Activated naive CD4-positive, alpha-beta T cell treated with anti-CD3 and anti-CD28 coated beads, Interleukin-2, amount 10 ng/mL, durations not matched to agents 7 days and 5 days (primary cell): ENCODE measurements at places on chromosomes 3 and 15.

- no peak for DNase-seq
- no peak overlapping the region for H3K4me3 ChIP-seq
- no peaks in the 10 kb centered on the region for H3K36me3 ChIP-seq
- H3K27me3 ChIP-seq: peaks cover 9% of the 10 kb centered on the region
- peaks cover under 1% of the 10 kb centered on the region for H3K4me1 ChIP-seq
Observed at GRCh38 chr15:55823699-55824340, 80.9 kb upstream of the PRTG start.

- H3K27me3 ChIP-seq: peaks cover 65% of the 10 kb centered on the region
- H3K36me3 ChIP-seq: no peaks in the 10 kb centered on the region
- H3K4me3 ChIP-seq: no peak overlapping the region
Observed at GRCh38 chr3:127454968-127455367, 135.6 kb downstream of the TPRA1 start.

DNA sequence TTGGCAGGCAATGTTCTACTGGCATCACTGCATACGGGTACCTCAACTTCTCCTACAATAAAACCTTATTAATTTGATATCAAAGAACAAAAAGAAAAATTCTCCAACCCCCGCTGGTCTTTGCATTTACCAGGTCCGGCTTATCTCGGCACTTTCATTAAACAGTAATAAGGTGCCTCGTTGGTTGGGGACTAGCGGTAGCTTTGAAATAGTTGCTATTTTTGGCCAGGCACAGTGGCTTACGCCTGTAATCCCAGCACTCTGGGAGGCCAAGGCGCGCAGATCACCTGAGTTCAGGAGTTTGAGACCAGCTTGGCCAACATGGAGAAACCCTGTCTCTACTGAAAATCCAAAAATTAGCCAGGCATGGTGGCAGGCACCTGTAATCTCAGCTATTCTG lies 32.0 kb upstream of the CGNL1 start:
- no peak overlapping the region for H3K27ac ChIP-seq
- H3K4me1 ChIP-seq: no peaks in the 10 kb centered on the region
- H3K36me3 ChIP-seq: no peaks in the 10 kb centered on the region

GRCh38 chr3:129173725-129174124 lies 10.0 kb downstream of the CNBP start:
- peaks cover 57% of the 10 kb centered on the region for H3K36me3 ChIP-seq
- peak overlapping the region; percentile 58 for H3K27ac ChIP-seq
- H3K27me3 ChIP-seq: no peaks in the 10 kb centered on the region
- no peak overlapping the region for H3K4me3 ChIP-seq
- no peak for DNase-seq

DNA sequence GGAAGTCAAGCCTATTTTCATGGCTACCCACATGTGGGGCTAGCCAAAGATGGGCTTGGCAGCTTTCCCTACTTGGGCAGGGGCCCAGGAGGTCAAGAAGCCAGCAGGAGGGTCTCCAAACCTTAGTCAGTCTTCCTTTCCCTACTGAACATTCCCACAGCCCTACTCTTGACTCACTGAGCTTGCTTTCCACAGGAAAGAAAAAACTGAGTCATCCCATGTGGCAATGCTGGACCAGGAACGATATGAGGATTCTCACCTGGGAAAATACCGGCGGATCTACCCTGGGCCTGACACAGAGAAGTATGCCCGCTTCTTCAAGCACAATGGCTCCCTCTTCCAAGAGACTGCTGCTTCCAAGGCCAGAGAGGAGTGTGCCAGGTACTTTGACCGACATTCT lies 3.7 kb upstream of the NGRN start:
- H3K4me1 ChIP-seq: peaks cover 24% of the 10 kb centered on the region
- DNase-seq: no peak
- H3K4me3 ChIP-seq: no peak overlapping the region
- no peaks in the 10 kb centered on the region for H3K27me3 ChIP-seq
- no peak overlapping the region for H3K27ac ChIP-seq

DNA sequence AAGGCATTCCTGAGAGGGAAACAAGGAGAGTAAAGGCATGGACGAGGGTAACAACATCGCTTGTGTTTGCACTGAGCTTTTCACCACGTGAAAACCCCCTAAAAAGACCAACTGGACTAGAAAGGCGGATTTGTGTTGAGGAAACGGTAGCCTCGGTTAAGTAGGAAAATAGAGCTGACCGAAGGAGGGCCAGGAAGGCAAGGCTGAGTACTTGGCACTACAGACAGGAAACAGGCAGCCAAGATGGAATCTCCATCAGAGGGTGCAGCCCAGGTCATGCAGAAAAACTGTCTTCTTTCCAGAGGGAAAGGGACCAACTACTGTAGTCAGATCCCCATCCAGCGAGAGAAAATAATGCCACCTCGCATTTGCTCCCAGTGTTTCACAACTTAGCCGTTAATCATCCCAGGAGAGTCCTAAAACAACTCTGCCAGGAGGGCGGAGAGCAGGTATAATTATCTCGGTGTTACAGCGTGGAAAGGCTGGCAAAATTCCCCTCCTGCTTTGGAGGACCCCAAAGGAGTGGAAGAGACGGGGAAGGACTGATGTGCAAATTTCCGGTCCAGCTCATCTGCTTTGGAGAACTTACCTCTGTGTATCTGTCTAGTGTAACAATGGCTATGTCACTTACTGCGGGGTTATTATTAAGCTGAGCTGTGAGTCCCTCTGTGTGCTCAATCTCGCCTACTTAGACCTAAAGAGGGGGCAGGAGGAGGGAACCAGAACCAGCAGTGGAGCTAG lies 77.2 kb downstream of the MYO1E start:
- H3K27ac ChIP-seq: no peak overlapping the region
- no peak overlapping the region for H3K4me3 ChIP-seq
- DNase-seq: no peak
- peaks cover 29% of the 10 kb centered on the region for H3K27me3 ChIP-seq
- peaks cover 36% of the 10 kb centered on the region for H3K4me1 ChIP-seq

DNA sequence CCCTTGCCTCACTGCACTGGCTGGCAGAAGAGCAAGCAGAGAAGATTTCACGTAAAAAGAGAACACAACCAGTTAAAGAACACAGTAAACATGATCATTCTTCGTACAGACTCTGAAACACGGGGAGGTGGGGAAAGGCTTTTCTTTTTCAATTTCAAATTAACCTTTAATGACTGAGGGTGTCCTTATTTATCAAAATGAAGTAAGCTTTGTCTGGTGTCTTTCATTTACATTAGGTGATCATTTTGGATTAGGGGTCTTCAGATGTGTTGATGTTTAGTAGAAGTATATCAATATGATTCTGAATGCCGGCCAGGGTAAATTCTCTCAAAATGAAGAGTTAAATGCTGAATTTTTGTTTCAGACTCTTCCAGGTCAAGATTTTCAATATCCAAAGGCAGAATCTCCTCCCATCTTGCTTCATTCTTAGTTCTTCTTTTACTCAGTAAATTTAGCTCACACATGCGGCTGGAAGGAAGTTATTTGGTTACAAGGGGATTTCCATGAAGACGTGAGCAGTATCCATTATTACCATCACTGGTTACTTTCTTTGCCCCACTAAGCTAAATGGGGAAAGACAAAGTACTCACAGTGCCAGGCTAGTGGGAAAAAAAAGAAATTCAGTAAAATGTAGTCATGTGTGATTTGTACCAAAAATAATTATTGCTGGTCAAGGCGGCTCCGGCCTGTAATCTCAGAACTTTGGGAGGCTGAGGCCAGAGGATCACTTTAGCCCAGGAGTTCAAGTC lies 272.2 kb upstream of the NR2F2 start:
- H3K36me3 ChIP-seq: no peaks in the 10 kb centered on the region
- no peak overlapping the region for H3K27ac ChIP-seq
- peaks cover 37% of the 10 kb centered on the region for H3K27me3 ChIP-seq

- peaks cover 20% of the 10 kb centered on the region for H3K27me3 ChIP-seq
- no peak for DNase-seq
- no peak overlapping the region for H3K4me3 ChIP-seq
- no peaks in the 10 kb centered on the region for H3K36me3 ChIP-seq
Observed at GRCh38 chr15:88036154-88036839, 220.2 kb downstream of the NTRK3 start.

DNA sequence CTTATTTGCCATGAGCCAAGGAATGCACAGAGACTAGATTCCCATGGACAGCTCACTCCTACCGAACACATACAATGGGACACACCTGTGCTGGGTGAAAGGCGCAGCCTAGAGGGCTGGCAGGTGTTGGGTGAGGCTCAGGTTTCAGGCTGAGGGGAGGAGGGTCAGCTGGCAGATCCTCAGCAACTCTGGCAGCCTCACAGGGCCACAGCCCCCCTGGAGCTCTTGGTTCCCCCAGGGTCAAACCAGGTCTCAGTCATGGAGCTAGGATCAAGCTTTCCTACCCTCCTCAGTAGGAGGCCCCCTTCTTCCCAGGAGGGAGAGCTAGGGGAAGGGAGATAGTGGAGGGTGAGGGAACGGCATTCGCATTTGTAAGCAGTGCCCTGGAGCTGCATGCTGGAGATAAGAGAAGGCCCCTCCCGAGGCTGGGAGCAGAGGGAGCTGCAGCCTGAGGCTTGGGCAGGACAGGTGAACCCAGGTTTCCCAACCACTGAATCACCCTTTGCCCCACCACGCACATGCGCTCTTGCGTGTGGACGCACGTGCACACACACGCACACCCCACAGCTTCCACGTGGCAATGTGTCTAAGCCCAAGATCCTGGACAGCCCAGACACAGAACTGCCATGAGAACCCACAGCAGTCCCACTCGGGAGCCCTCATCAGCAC lies 26.3 kb upstream of the TFRC start:
- H3K4me1 ChIP-seq: peaks cover 28% of the 10 kb centered on the region
- H3K36me3 ChIP-seq: peaks cover 3% of the 10 kb centered on the region
- peaks cover 9% of the 10 kb centered on the region for H3K27me3 ChIP-seq
- no peak overlapping the region for H3K4me3 ChIP-seq
- no peak overlapping the region for H3K27ac ChIP-seq
- DNase-seq: no peak

GRCh38 chr3:156918746-156919145 lies 92.6 kb downstream of the LEKR1 start:
- H3K27ac ChIP-seq: no peak overlapping the region
- no peaks in the 10 kb centered on the region for H3K36me3 ChIP-seq
- H3K27me3 ChIP-seq: no peaks in the 10 kb centered on the region
- no peak for DNase-seq

DNA sequence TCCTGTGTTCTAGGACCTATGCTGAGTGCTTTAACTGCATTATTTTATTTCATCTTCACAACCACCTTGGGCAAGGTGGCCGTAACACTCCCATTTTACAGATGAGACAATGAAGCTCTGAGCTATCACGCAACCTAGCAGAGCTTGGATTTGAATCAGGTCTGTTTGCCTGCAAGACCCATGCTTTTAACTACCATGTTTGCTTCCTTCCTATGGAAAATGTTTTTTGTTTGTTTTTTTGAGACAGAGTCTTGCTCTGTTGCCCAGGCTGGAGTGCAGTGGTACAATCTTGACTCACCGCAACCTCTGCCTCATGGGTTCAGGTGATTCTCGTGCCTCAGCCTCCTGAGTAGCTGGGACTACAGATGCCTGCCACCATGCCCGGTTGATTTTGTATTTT lies 24.7 kb upstream of the HERC1 start:
- peaks cover 8% of the 10 kb centered on the region for H3K27me3 ChIP-seq
- no peak overlapping the region for H3K27ac ChIP-seq
- no peak for DNase-seq
- peaks cover 34% of the 10 kb centered on the region for H3K4me1 ChIP-seq
- H3K36me3 ChIP-seq: no peaks in the 10 kb centered on the region

DNA sequence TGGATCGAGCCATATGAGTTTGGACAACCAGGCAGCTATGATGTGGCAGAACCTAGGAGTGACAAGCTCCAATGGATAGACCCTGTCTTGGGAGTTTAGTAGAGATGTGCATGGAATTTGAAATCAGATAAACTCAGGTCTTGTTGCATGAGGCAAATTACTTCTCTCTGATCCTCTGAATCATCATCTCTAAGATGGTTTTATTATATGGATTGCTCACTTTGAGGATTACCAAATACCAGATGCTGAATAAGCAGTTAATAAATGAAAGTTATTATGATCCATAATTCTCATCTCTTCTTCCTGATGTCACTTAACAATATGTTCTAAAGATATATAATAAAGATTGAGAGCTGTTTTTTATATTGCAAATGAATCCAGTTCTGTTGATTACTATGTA lies 622.2 kb downstream of the NTRK3 start:
- H3K4me3 ChIP-seq: no peak overlapping the region
- H3K4me1 ChIP-seq: no peaks in the 10 kb centered on the region
- no peak for DNase-seq

- peaks cover 61% of the 10 kb centered on the region for H3K36me3 ChIP-seq
- peak overlapping the region; percentile 93 for H3K27ac ChIP-seq
- H3K27me3 ChIP-seq: no peaks in the 10 kb centered on the region
- H3K4me3 ChIP-seq: no peak overlapping the region
Observed at GRCh38 chr3:30639937-30640336, 33.5 kb downstream of the TGFBR2 start.

DNA sequence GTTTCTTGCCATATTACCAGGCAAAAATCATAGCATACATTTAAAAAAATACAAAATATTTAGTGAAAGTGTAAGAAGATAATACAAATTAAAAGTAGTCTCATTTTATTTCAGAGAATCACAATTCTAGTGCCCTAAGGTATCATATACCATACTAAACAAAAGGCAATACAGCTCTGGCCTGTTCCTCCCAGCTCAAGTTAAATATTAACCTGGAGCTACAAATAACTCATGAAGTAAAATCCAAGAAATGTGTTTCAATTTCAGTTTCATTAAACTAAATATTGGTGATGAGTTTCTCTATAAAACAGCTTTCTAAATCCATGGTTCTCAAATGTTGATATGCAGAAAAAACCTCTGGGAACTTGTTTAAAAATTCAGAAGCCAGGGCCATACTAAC lies 67.7 kb downstream of the INO80 start:
- no peak overlapping the region for H3K4me3 ChIP-seq
- no peaks in the 10 kb centered on the region for H3K4me1 ChIP-seq
- H3K27ac ChIP-seq: no peak overlapping the region
- no peak for DNase-seq
- peaks cover 38% of the 10 kb centered on the region for H3K36me3 ChIP-seq
- H3K27me3 ChIP-seq: no peaks in the 10 kb centered on the region

DNA sequence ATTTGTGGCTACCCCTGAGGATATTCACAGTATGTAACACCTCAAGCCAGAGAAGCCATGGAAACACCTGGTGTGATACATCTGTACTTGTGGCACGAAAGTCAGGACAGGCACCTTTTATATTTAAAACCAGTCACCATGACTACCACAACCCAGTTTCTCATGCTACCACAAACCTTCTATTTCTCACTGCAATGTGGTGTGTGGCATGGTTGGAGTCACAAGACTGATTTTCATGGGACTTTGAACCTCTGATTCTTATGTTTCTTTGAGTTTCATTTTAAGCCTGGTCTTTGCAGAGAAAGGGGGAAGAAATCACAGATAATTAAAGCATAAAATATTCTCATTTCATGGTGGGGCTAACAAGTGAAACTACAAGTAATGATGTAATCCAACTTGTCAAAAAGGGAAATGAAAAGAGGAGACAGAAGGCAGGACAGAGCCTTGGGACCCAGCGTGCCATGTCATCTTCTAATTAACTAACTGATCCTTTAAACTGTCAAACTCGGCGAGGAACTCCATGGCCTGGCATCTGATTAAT lies 175.9 kb downstream of the PDZRN3 start:
- no peaks in the 10 kb centered on the region for H3K36me3 ChIP-seq
- no peaks in the 10 kb centered on the region for H3K27me3 ChIP-seq
- no peak overlapping the region for H3K4me3 ChIP-seq
- DNase-seq: no peak
- H3K27ac ChIP-seq: no peak overlapping the region
